ENCODE measurements at places on chromosomes 6 and 20. TPM values are rescaled to one million over a fixed set of nuclear protein-coding genes. Genes with fewer than 3 reads are reported as not detected.

The STMND1 gene
- total RNA-seq = not detected

DNA sequence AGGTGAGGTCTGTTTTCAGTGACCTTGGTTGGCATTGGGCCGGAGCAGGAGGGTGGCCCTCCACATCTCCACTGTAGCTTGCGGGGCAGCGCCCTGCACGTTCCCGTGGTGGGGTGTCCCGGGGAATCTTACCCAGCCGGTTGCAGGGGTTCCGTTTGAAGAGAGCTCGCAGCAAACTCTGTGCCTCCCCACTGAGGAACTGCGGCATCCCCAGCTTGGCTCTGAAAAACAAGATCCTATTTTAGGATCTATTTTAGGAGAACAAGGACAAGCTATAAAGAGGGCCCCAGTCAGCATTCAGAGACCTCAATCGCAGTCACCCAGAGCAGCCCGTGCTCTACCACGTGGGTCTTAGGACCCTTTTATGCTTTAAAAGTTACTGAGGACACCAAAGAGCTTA, 97.8 kb downstream of the RAMACL start:
- H3K36me3 ChIP-seq = no peaks in the 10 kb centered on the region
- H3K4me3 ChIP-seq = no peak overlapping the region
- H3K27me3 ChIP-seq = no peaks in the 10 kb centered on the region
- peak overlapping the region; percentile 92 for H3K27ac ChIP-seq

DNA sequence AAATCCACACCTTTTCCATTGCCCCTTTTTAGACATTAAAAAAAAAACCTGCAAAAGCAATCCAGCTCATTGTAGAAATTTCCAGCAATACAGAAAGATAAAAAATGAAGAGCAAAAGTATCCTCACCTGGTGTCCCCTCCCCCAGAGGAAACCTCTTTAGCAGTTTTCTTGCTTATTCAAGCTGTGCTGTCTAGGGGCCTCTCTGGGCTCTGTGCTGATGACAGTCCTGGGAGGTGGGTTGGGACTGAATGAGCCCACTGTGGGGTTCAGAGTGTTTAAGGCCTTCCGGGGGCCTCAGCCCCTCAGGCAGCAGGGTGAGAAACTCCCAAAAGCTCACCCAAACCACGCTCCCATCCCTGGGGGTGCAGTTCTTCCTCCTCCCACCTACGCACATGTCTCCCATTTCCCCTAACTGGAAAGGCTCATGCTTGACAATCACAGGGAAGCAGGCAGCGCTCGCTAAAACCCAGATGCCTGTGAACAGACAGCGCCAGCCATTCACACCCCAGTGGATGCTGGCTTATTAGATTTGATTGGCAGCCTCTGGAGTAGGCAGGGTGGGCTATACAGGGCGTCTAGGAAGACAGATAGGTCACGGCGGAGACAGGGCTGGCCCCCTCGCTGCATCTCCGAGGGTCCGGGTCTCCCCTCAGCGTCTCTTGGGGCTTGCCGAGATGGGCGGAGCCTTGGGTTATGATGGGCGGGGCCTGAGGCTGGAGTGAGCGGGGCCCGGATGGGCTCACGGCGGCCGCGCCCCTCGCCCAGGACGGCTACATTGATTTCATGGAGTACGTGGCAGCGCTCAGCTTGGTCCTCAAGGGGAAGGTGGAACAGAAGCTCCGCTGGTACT, 4.6 kb downstream of the GUCA1A start:
- DNase-seq = peak; percentile 18
- H3K4me3 ChIP-seq = no peak overlapping the region
- no peaks in the 10 kb centered on the region for H3K36me3 ChIP-seq
- H3K27ac ChIP-seq = no peak overlapping the region
- H3K4me1 ChIP-seq = peaks cover 5% of the 10 kb centered on the region

- no peaks in the 10 kb centered on the region for H3K36me3 ChIP-seq
- H3K27me3 ChIP-seq = no peaks in the 10 kb centered on the region
- no peak for DNase-seq
- H3K4me1 ChIP-seq = no peaks in the 10 kb centered on the region
Measured at GRCh38 chr20:54227241-54227640, 19.4 kb downstream of the PFDN4 start.

- H3K27me3 ChIP-seq = no peaks in the 10 kb centered on the region
- H3K36me3 ChIP-seq = no peaks in the 10 kb centered on the region
- H3K4me3 ChIP-seq = no peak overlapping the region
- H3K27ac ChIP-seq = no peak overlapping the region
- H3K4me1 ChIP-seq = peaks cover 28% of the 10 kb centered on the region
- no peak for DNase-seq
Measured at GRCh38 chr20:1881240-1881835, 13.9 kb upstream of the SIRPA start.

DNA sequence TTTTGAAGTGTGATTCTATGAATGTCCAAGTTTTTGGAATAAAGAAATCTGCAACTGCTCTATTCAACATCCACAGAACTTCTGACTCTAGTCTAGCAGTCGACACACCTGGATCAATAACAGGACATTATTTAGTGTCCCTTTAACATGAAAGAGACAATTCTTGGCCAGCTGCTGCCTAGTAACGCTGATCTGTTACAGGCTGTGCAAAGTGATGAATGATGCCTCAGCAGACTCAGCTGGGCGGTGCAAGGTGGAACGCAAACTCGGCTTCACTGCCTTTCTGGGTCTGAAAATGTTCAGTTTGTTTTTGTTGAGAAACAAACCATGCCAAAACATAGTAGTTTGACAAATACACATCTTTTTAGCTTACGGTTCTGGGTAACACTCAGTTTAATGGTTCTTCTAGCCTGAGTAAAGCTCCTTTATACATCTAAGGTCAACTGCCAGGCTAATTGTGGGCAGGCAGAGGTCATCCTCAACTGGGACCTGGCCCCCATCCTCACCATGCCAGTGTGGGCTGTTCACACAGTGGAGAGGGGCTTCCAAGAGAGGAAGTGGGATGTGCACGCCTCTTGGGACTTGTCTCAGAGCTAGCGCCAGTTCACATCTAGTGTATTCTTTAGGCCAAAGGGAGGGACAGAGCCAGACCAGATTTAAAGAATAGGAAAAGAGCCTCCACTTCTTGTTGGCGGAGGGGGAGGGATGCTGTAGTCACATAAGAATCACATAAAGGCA, 879.7 kb downstream of the QKI start:
- no peaks in the 10 kb centered on the region for H3K4me1 ChIP-seq
- H3K4me3 ChIP-seq = no peak overlapping the region
- H3K36me3 ChIP-seq = no peaks in the 10 kb centered on the region
- no peak overlapping the region for H3K27ac ChIP-seq
- H3K27me3 ChIP-seq = no peaks in the 10 kb centered on the region

The NOL4L gene
- 7.6 TPM for total RNA-seq

The TMEM244 gene
- total RNA-seq = not detected
